ENCODE measurements at places on chromosomes 11 and 22.

- DNase-seq = peak; percentile 49
These were observed 457 bp downstream of the CPSF7 start for GRCh38 chr11:61429346-61429690.

- no peak for DNase-seq
These were observed 33.1 kb upstream of the POLD3 start for GRCh38 chr11:74559110-74559933.

DNA sequence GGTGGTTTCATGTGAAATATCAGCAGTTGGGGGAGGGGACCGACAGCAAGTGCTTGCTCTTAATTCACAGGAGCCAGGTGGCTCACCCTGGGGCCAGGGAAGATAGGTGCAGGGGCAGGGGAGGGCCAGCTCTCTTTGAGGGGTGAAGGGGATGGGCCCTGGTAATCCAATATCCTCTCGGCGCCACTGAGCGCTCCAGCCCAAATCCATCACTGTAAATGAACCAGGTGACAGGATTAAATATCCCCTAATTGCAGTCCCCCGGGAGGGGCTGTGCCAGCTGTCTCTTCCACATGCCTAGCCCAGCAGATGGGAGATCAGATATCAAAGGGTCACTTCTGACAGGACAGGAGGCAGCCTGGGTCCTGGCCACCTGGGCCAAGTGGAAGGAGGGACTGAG is 531.8 kb upstream of the CADM1 start:
- DNase-seq = no peak

DNA sequence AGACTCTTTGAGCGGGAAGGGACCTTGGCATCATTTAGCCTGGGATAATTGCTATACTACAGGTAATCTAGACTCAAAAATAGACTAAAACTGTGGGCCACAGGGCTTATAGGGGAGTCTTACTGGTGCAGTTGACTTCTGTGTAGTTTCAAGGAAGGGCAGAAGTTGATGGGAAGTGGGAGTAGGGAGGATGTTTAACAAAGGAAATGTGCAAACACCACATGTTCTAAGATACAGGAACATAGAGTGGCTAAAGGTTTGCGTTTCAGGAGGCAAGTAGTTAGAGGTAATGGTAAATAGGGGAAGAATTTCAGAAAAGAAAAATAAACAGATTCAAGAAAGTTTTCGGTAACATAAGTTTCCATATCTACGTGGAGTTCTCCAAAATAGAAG is 14.4 kb upstream of the SORL1 start:
- DNase-seq = no peak

DNA sequence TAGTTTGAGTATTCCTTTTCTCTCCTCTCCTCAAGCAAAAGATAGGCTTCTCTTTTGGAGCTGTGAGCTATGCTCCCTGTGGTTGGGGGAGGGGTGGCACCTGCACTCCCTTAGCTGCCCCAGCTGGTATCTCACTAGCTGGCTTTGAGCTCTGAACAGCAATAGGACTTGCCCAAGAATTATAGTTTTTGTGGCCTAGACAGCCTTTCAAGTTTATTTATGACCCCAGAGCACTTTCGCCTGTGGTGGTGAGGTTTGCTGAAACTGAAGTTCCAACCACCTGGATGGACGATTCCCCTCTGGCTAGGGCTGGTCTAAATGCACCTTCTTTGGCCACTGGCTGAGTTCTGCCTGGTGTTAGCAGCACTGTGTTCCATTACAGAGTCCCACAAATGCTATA is 37.1 kb upstream of the SLC37A2 start:
- no peak for DNase-seq

GRCh38 chr11:126414615-126415014 is 59.1 kb downstream of the ST3GAL4 start:
- DNase-seq = no peak

GRCh38 chr11:133228471-133229329 is 303.6 kb downstream of the OPCML start:
- DNase-seq = no peak

DNA sequence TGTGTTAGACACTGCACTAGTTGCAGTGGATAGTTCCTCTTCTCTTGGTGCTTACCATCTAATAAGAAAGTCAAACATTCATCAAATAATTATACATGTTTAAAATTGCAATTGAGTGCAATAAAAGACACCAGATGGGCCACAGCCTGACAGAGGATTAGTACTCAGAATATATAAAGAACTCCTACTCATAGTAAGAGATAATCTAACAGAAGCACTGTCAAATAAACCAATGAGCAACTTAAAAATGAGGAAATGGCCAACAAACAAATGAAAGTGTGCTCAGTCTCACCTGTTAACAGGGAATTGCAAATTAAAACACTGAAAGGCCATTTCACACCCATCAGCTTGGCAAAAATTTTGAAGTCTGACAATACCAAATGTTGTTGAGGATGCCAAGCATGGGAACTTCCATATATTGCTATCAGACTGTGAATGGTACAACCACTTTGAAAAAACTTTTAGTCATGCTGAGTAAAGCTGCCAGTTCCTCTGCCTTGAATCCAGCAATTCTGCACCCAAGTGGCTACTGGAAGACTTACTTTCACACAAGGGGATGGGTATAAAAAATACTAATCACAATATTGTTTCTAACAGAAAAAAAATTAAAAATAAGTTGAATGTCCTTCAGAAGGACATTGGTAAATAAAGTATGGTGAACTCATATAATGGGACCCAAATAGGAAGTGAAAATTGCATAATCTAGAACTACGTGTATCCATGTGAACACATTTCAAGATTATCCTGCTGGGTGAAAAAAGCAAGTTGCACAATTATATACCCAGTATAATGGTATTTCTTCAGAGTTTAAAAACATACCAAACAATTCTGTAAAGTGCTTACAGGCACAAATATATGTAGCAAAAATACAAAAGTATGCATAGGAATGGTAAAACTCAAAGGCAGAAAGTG is 41.4 kb upstream of the CREB3L1 start:
- DNase-seq = peak; percentile 81

DNA sequence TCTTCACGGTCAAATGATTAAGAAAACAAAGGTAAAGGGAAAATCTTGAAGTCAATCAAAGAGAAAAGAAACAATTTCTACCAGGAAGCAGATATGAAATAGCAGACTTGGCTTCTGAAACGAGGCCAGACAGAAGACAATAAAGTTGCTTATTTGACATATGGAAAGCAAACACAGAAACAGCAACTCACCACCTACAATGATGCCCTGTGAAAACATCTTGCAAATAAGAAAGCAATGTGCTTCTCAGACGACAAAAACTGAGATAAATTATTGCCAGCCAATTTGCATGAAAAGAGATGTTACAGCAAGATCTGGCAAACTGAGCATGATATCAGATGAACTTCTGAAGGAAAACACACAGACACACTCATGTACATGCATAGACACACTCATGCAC is 45.9 kb upstream of the CTSC start:
- no peak for DNase-seq
